ENCODE measurements at places on chromosomes 11 and 22. TPM values are rescaled to one million over a fixed set of nuclear protein-coding genes. Genes with fewer than 3 reads are reported as not detected.

GRCh38 chr11:8328231-8328794, 64.6 kb upstream of the LMO1 start:
- DNase-seq = no peak

GRCh38 chr22:32832174-32832573, 30.7 kb downstream of the TIMP3 start:
- DNase-seq = no peak

DNA sequence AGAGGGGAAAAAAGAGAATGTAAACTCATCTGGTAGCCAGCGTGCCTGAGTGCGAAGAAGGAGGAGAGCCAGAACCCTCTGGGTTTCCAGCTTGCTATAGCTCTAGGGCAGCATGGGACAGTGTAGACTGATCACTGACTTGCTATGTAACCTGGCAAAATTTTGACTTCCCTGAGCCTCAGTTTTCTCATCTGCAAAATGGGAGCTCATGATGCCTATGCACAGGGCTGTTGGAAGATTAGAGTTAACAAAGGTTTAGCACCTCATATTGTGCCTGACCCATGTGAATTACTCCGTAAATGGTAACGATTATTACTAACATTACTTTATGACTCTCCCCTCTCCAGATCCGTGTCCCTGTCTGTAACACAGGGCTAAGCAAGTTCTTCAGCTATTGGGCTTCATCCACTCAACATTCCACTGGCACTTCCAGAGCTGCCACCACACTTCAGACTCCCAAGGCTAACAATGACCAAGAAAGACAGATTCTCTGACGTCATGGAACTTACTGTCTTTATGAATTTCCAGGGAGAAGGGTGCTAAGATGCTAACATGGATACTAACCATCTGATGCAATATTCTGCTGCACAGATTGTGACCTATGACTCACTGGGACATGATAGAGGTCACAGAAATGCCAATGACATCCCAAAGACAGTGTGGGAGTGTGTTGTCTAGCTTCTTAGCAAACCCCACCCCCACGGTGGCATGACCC, 195.2 kb downstream of the TRIM29 start:
- no peak for DNase-seq

DNA sequence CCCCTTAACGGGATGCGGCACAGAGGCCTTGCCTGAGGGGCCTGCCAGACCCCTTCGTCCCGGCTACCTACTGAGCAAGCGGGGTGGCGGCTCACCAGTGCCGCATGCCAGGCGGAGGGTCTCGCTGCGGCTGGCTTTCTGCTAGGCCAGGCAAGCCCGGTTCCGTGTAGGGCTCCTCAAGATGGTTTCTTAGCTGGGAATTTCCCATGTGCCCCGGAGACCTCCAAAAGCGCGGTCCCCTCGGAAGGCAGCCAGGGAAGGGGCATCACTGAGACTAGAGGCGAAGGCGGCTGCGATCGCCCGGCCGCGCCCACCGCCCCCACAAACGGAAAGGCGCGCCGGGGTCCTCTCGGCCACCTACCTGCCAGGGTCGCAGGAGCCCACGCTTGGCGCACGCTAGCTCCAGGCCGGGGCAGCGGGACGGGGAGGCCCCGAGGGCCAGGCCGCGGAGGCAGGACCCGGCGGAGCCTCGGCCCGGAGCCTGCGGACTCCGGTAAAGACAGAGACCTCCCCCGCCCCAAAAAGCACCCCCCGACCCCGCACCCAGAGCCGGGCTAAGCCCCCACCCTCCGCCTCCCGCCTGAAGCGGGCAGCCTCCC, 23.8 kb downstream of the MICAL3 start:
- DNase-seq = no peak

DNA sequence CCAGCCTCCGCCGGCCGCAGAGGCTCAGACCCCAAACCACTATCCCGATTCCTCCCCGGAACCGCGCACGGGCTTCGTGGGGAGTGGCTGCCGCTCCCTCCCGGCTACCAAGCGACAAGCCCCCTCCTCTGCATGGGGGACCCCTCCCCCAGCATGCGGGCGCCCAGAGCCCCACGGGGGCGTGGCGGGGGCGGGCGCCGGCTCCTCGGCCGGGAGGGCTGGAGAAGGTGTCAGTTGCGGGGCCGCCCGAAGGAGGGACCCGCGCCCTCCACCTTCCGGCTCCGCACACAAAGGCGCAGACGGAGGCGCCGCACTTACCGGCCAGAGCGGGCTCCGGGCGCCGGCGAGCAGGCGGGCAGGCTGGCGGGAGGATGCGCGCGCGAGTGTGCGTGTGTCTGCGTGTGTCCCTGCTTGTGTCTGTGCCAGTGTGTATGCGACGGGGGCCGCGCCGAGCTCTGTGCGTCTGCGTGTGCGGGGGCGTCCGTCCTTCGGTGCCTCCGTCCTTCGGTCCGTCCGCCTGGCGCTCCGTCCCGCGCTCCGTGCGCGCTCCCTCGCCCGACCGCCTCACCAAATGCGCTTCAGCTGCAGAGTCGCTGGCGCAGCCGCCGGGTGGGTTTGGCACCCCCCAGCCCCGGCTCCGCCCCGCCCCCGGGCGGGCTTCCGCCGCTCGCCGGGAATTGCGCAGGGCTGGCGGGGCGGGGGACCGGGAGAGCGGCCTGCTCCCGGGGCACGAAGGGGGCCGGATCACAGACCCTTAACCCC, at the start of gene PTPN5:
Gene PTPN5, minus strand, starts transcription at position 592 of the 762 bp plus-strand sequence. CDS start 19,840 bp downstream, outside the sequence.
- DNase-seq = no peak

GRCh38 chr11:30451167-30451566, 128.3 kb downstream of the ARL14EP start:
- DNase-seq = no peak

DNA sequence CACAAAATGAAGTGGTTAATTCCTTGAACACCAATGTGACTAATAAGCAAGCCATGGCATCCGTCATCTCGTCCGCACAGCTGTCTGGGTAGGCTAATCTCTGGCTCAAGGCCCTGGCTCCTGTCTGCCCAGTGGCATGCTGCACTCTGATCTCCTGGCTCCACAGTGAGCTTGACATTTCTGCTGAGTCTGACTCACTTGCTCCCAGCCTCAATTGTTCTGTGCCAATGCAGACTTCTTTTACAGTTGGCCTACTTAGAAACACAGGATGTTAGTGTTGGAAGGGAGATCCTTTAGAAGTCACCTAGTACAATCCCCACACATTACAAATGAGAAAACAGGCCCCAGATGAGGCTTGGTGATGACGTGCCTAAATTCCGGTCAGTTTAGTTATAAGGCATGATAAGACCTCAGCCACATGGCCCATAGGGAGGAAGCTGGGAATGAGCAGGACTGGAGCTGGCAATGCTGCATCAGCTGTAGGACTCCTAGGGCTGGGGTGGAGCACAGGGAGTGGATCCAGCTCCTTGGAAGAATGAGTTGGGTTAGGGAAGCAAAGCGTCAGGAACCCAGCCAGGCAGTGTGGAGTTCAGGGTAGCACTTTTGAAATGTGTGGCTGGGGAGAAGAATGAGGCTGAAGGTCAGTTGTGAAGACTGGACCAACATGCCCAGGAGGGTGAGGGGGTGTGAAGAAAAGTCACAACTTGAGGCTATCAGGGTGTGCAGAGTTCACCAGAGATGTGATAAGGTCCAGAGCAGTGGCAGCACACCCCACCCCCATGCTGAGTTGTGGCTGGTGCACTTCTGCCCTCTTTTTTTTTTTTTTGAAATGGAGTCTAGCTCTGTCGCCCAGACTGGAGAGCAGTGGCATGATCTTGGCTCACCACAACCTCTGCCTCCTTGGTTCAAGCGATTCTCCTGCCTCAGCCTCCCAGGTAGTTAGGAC, 70.2 kb upstream of the EED start:
- peak; percentile 99 for DNase-seq

DNA sequence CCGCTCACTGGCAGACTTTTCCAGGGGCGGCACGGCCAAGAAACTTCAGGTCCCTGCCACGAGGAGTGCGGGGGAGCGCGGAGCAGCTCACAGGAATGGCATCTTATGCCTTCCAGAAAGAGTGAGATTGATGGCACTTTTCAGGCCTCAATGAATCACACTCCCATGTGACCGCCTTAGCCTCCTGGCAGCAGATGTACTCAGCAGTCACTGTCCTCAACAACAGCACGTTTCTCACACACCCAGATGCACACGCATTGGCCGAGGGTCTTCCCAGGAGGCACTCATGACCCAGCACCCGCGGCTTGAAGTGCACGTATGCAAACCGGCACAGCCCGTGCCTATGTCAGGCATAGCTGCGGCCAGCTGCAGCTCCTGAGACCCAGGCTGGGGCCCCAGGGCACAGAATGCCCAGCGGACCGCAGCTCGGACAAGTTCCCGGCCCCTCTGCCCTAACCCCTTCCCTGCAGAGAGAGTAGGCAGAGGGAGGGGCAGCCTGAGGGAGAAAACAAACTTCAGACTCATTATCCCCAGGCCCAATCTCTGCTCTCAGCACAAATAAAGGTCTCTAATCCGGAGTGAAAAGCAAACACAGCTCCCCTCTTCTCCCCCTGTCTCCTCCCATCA, 48.3 kb downstream of the RPUSD4 start:
- DNase-seq = no peak

DNA sequence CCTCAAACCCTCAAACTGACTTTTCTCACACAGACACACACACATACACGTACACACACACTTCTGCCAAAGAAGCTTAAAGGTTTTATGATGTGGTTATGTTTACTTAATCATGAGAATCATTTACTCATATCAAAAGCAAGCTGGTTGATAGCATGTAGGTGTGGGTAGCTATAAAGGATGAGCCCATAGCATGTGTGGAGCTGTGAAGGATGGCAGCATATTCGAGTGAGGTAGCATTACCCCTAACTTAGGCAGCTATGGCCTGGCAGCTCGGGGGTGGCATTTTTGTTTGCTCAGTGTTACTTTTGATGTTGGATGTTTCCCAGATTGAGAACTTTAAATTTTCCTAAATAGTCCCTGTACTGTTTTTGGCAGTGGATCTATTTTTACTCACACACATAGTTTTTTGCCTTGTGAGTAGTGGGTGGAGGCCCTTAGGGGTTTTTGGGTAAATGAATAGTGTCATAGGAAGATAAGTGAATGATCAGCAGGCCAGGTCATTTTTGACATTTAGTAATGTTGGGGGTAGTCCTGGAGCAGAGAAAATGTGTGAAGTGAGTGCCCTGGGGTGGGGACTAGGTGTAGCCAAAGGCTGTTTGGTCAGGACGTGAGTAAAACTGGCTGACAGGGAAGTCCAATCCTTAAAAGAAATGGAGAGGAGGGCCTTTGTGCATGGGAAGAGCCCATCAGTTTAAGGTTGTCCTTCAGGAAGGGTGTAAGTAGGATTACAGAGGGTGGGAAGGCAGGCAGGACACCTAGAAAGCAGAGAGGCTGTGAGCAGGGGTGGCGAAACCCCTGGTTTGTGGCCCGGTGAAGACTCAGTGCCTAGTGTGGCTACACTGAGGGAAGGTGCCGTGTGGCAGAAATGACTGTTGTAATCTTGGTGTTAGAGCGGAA, 7.1 kb downstream of the YWHAH start:
- no peak for DNase-seq

DNA sequence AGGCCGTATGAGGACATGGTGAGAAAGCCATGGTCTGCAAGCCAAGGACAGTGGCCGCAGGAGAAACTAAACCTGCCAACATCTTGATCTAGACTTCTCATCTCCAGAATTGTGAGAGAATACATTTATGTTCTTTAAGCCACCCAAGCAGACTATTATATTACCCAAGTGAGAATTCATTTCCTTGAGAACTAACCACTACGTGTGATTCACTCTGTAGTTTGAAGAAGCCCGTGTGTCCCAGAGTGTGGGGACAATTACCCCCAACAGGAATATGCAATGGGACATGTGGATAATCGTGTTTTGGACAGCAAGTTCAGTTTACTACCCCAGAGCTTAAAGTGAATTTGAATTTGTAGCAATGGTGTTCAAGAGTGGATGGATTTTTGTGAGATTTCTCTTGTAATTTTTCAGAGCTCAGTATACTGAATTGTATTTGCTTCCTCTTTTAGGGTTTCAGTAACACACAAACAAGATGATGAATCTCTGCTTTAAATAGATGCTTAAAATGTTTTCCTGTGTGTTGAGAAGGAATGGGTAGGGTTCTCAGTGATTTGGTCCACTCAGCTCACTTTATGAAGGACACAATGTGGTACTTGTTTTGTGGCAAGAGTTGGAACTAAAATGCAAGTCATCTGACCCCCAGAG, 100.0 kb upstream of the ARHGAP20 start:
- DNase-seq = no peak

GRCh38 chr22:30435674-30436126, 10.1 kb downstream of the MTFP1 start:
- DNase-seq = no peak

GRCh38 chr11:17347676-17348075, 3.9 kb upstream of the NCR3LG1 start:
- DNase-seq = no peak

GRCh38 chr11:71250523-71251150, 1.7 kb downstream of the SHANK2 start:
- no peak for DNase-seq

DNA sequence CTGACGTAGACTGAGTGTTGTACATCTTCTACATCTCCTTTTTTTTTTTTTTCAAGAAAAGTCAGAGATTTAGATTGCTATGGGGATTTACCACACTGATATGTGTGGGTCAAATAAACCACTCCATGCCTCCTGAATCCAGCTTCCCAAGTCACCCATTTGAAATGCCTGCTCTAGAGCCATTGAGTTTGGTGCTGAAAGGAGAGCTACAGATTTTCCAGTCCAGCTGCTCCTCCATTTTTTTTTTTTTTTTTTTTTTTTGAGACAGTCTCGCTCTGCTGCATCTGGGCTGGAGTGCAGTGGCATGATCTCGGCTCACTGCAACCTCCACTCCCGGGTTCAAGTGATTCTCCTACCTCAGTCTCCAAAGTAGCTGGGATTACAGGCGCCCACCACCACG, 115.2 kb upstream of the TIMP3 start:
- DNase-seq = no peak

- DNase-seq = no peak
Observed at GRCh38 chr22:43313890-43314474, 29.2 kb downstream of the SCUBE1 start.

GRCh38 chr11:87252869-87253268, 215.1 kb downstream of the TMEM135 start:
- DNase-seq = no peak

KCNJ4 gene
- not detected for total RNA-seq

SLC6A5 gene
- not detected for total RNA-seq

GSTT2B gene
- total RNA-seq = 3.0 TPM

PATE4 gene
- total RNA-seq = not detected

SPI1 gene
- not detected for total RNA-seq

NRIP3 gene
- 8.4 TPM for total RNA-seq

CCDC81 gene
- 2.8 TPM for total RNA-seq

TMEM191C gene
- total RNA-seq = 1.2 TPM

SRSF8 gene
- 30.2 TPM for total RNA-seq

OR52I2 gene
- not detected for total RNA-seq
